NCI-H774 (cell line): ENCODE measurements at places on chromosomes 4 and X.

DNA sequence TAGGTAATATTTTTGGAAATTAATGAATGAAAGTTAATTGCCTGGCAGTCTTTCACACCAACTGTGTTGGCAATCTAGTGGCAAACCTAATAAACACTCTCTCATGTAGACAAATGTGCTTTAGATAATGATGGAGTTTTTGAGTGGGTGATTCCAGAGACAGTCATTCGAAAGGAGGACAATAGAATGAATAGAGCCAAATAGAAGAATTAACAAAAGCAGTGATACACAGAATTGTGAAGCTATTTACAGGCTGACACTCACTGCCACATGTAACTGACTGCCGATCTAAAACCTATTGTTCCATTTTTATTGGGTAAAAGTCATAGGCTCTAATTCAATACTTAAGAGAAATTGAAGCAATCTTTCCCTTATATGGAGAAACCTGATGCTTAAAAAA, 338.5 kb downstream of the PCDH7 start:
- no peak for DNase-seq

DNA sequence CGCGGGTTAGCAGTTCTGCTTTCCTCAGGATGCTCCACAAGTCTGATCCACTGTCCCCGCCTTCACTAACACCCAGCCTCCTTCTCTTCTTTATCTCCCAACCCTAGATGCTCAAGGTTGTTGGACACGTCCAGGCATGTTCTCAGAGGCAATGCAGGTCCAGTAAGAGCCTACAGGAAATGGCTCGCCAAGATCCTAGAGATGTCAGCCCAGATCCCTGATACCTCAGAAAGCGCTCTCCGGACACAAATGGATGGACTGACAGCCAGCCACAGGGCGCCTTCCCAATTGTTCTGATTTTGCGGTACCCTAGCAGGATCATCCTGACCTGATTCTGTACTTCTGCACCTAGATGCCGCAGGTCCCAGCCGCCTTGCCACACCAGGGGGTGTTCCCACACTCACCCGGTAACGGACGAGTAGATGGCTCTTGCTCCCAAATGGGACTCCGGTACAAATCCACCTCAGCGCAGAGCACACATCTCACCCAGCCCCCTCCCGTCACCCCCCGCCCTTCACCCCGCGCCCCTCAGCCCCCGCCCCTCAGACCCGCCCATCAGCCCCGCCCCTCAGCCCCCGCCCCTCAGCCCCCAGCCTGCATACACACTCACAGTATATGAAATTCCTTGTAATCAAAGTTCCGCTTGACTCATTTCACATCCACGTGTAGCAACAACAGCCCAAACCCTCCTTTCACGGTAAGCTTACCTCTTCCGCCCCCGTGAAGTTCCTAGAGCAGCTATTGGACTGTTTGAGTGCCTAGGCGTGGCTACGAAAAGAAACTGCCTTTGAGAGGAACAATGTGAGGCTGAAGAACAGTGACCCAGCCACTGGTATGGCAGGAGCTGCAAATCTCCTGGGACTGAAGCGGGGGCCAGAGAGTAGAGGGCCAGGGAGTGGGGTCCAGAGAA, at the start of gene EDA2R:
Gene EDA2R (minus strand): TSS at position 488 of the 910 bp plus-strand sequence. CDS start 23,058 bp downstream, outside the sequence.
- no peak for DNase-seq

DNA sequence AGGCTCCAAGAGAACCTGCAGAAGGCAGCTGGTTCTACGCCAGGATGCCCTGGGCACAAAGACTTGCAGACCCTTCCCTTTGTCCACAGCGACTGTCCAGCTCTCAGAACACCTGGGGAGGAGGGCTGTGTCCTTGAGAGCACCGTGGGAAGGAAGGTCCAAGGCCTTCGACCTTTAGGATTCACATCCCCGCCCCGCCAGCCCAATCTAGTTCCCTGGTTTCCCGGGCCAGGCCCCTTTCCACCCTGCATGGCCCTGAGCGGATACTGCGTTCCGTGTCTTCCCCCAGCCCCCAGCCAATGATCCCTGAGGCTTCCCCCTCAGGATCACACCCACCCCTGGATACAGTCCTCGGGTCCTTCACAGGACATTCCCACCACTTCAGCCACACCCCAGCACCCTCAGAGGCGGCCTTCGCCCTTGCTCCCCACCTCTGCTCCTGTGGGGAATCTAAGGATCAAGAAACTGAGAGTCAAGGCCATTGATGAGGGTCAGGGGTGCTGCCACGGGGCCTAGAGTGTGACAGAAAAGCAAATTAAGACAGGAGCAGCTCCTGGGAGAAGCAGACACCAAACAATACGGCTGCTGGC, 9.1 kb downstream of the ABCD1 start:
- no peak for DNase-seq

DNA sequence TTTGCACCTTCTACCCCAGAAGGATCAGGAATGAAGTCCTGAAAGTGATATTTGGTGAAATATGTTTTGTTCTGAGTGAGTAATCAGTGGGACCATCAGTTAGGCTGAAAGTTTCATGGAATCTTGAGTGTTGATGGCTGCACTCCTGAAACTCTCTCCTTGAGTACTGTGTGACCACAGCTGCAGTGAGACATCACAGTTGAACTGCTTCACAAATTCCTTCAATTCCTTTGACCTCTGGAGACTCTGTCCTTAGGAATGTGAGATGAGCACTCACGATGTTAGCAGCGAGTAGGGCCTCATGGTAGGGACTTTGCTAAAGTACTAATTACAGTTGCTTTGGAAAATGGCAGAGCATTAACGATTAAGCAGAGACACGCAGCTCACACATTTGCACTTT, 142.9 kb upstream of the SLC4A4 start:
- DNase-seq, result no peak

DNA sequence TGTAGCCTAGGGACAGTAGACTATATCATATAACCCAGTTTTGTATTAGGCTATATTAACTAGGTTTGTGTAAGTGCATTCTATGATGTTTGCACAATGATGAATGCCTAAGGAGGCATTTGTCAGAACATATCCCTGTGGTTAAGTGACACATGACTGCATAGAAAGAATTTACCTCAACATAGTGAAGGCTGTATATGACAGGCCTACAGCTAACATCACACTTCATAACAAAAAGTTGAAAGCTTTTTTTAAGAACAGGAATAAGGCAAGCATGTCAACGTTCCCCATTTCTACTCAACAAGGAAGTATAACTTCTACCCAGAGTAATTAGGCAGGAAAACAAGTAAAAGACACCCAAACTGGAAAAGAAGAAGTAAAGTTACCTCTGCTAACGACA, 165.9 kb upstream of the NDST4 start:
- DNase-seq, result no peak

DNA sequence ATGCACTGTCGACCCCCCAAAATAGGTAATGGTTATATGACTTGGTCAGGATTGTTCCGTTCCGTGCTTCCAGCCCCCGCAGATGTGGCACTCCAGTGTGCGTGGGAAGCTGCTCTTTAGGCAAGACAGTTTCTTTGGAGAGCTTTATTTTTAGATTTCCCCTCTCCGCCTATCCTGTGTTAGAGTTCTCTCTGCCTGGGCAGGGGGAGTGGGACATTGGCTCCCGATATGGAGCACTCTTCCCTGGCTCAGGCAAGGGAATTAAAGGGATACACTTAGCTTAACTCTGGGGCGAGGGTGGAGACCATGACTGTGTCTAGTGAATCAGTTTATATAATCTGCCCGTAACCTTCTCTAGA, 36.0 kb downstream of the DLG3 start:
- no peak for DNase-seq

DNA sequence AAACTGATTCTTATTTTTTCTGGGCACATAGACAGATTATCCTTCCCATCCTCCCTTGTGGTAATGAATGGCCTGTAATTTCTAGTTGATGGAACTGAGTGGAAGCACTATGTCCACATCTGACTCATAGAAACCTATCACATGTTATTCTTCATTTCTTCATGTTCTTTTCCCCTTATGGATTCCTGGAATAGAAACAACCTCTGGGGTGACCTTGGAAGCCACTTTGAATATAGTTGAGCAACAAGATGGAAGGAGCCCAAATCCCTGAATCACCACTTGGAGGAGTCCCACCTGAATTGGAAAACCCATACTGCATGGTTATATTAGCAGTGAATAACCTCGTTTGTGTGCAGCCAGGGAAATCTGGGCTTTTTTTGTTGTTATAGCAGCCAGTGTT, 137.8 kb downstream of the MID1IP1 start:
- DNase-seq, result no peak

GRCh38 chr4:152074573-152074972, 313.8 kb upstream of the GATB start:
- DNase-seq, result no peak

DNA sequence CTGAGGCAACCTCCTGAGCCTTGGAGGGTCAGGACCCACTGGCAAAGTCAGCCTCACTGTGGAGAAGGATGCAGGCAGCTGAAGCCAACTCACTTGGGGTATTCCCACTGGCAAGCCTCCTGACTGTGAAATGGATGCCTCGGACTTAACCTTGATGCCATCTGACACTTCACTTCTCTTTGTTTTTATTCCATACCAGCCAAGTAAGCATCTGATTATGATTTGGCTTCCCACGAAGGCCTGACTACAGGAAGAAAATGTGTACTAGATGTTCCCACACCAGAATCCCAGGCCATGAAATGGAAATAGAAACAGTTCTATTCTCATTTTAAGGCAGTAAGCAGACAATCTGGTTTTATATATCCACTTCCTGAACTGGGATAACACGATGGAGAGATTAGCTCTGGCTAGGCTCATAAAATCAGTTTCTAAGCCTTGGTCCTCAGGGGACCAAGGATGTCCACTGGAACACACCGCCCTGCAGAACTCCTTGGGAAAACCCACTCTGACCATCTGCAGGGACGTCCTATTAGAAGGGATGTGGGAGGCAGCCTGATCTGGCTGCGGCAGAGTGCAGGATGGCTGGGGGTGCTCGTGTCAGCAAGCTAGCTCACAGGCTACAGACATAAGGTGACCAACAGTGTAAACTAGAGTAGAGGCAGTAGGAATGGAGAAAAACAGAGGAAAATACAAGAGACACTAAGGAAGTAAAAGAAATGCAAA, 89.3 kb downstream of the TSPAN5 start:
- no peak for DNase-seq

- DNase-seq, result no peak
These were observed 851.6 kb downstream of the PDHA2 start for GRCh38 chr4:96691521-96691920.

- DNase-seq, result no peak
These were observed 80.2 kb downstream of the SCD5 start for GRCh38 chr4:82718162-82718940.

DNA sequence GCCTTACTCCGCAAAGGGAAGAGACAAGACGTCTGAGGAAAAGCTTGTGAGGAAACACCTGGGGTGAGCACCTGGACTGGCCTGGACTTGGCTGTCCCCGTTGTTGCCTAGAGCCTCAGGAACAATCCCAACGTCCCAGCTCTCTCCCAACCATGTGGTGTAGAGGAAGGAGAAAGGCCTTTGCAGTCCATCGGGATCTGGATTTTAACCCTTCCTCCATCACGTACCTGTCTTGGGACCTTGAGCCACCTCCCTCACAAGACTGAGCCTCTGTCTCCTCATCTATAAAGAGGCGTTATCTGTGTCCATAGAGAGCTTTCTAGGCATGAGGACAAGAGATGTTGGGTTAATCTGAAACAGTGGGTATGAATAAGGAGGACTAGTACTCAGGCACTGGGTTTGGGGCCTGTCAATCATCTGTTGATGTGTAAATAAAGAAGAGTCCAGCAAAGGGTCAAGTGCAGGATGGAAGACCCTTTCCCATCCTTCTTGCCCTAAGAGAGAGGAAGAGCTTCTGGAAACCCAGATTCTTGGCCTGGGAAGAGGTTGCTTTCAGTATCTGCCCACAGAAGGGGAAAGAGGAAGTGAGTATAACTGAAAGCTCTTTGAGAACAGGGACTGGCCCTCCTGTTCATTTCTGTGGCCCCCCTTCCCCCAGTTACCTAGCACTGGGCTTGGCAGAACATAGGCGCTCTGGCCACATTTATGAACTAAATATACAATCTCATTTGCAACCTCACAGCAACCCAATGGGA, 137.1 kb downstream of the PJA1 start:
- DNase-seq, result no peak

- no peak for DNase-seq
These were observed 36.9 kb downstream of the WDR17 start for GRCh38 chr4:176102414-176103063.

- no peak for DNase-seq
These were observed 72.6 kb upstream of the SLC4A4 start for GRCh38 chr4:71266090-71266794.

- DNase-seq, result peak; percentile 40
These were observed 100.1 kb downstream of the REPS2 start for GRCh38 chrX:17046478-17047097.

DNA sequence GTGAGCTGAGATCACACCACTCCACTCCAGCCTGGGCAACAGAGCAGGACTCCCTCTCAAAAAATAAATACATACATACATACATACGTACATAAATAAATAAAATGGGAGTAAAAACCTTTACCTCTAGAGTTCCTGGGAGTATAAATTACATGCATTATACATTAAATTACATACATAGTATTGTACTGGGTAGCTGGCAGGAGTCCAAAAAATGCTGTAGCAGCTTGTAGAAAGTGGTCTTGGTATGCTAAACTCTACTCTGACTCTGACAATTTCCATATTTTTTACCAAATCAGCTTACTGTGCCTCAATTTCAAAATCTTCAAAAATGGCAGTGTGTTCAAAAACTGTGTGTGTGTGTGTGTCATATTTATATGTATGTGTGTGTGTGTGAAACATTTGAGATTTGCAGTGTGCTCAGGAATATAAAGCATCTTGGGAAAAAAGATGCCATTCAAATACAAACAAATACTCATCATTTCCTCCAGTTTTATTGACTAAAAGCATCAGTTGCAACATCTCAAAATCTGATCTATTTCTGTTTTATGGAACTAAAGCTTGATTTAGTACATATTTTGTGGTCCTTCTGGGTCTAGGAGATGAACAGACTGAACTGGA, 171.7 kb downstream of the SHROOM3 start:
- DNase-seq, result no peak

- no peak for DNase-seq
These were observed 102.6 kb downstream of the LHFPL1 start for GRCh38 chrX:112577146-112577545.

DNA sequence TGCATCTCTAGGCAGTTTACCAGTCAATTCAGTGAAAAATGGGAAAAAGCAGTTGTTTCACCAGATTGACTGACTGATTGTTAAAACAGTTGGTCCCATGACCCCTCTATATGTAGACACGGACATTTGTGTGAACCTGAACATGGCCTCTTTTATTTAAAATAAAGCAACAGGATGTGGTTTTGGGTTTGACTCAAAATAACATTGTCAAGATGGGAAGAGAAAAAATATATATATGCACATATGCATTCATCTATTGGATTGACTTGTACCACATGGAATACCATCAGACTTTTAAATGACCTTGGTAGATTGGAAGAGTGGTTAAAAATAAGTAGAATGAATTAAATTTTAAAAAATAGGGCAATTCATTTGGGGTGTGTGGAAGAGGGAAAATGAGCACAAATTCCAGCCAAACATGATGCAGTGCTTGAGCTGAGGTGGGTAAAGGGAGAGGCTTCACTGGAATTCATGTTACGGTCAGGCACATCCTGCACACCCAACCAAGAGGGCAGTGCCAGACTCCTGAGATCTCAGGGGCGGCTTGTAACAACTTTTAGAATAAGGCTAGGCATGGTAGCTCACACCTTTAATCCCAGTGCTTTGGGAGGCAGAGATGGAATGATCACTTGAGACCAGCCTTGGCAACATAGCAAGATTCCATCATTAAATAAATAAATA, 560.7 kb upstream of the TENM3 start:
- DNase-seq, result no peak

- peak; percentile 82 for DNase-seq
These were observed at the start of the genes ENOPH1 and HNRNPDL for GRCh38 chr4:82430193-82430963. ENOPH1 (plus strand) TSS chr4:82430590; CDS start chr4:82430830, 240 bp downstream. HNRNPDL (minus strand) TSS chr4:82430462; CDS start chr4:82429690, 772 bp downstream.

GRCh38 chr4:10354746-10355145, 102.5 kb downstream of the ZNF518B start:
- DNase-seq, result peak; percentile 91

GRCh38 chrX:7143941-7144525, 3.5 kb upstream of the STS start:
- no peak for DNase-seq
